H7 (cell line): ENCODE measurements at places on chromosomes 7 and 10. TPM values are rescaled to one million over a fixed set of nuclear protein-coding genes. Genes with fewer than 3 reads are reported as not detected.

GRCh38 chr7:44145969-44146911 is 5.1 kb upstream of the MYL7 start:
- DNase-seq = peak; percentile 100

- DNase-seq = no peak
These were observed 3.6 kb downstream of the EPDR1 start for GRCh38 chr7:37923996-37924395.

DNA sequence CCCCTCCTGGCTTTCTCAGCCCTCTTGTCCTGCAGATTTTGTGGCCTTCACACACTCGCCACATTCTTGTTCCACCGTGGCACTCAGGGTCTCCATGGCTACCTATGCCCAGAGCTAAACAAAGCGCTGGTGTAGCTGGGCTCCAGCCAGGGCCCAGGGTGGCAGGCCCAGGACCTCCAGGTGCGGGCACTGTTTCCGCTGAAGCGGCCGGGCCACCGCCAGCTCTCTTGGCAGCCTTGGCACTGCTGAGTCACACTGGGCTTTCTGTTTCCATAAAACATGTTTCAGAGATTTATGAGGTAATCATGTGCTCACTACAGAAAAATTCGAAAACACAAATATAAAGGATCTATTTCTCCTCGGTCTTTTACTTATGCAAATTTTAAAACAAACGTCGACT is 51.3 kb downstream of the AOC1 start:
- no peak for DNase-seq

CLRN3 gene
- total RNA-seq = not detected in 2 replicates

GARIN1A gene
- not detected in 2 replicates for total RNA-seq
